Fibroblast of skin of left quadriceps (primary cell): ENCODE measurements at places on chromosomes 16 and 17.
A peak's percentile ranks its signal among the peaks of the same experiment; 100 is the strongest.

GRCh38 chr17:37824534-37825485 is 80.0 kb upstream of the HNF1B start:
- peak; percentile 76 for DNase-seq

DNA sequence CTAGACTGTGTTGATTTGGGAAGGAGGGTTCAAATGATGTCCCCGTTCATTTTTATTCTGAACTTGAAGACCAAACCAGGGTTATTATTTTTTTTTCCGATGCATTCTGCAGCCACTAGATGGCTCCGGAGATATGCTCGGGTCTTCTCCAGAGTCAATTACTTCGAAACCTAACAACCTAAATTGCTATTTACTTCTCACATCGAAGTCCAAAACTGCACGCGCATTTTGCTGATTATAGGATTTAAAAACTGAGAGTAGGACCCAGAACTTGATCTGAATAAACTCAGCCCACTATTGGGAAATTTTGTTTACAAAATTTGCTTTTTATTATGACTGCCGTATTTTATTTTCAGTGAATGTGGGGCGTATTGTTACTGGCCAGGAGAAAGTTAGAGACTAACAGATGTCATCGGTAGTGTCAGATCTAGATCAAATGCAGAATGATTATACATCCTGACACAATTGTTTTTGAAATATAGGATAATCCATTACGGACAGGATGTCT is 263.8 kb downstream of the HS3ST3A1 start:
- peak; percentile 69 for DNase-seq

DNA sequence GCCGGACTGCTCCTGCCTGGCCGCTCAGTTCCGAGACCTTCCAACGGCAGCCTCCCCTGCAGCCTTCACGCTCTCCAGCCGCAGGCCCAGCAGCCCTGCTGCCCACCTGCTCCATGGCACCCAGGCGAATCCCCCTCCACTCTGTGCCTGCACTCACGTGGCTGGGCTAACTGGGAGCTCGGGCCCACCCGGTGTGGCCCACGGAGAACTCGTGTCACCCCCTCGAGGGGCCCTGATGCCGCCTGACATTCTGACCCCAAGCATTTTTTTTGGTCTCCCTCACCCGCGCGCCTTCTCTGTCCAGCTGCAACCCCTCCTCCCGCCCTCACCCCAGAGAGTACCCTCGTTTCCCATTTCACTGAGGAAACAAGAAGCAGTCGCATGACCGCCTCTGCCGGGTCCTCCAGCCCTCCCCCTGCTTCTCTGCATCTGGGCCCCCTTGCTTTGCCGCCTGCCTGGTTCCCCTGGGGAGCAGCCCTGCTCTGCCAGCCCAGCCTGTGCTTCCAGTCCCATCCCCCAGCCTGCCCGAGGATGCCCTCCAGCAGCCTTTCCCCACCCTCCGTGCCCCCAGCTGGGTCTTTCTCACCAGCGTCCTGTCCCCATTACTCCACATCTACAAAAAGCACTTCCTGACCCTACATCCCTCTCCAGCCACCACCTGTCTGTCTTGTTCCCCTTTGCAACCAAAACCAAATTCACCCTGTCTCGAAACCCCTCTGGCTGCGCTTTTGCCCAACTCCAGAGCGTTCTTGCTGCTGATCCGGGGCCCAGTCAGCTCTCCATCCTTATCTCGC is 146.4 kb upstream of the CHMP6 start:
- no peak for DNase-seq

DNA sequence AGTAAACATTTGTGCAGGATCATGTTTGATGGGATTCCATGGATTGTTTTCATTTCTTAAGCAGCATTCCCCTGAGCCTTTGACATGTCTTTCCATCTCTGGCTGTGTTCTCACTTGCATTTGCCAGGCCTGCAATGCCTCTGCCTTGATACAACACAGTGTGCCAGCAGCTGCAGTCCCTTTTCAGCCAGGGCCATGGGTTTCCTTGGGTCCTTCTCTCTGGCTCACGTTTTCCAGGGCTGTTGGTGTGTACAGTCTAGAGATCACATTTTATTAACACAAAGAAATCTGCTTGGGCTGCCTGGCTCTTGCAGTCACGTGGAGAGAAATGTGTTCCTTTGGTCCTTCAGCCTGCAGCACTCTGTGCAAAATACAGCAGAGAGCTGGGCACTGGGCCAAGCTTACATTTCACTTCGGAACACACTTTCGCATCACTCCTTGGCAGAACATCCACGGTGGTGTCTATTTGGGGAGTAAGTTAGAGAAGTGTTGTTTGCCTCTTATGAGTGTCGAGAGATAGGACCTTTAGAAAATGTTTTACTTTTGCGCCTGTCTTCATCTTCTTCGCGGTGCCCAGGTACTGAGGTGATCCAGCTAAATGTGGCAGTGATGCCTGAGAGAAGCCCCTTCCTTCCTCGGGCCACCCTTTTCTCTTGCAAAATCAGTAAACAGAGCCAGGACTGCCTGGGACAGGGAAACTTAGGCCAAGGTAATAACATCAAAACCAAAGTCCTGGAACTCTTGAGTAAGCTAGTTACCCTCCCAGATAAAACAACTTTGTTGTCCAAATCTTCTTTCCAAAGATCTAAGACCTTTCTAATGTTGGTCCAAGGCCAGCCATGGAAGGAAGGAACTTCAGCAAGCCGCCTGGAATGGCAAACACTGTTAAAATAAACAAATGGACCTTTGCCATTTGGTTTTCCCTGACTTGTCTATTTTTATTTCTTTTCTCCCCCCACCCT is 20.9 kb downstream of the HLF start:
- DNase-seq = peak; percentile 28

- no peak for DNase-seq
Measured at GRCh38 chr17:64718058-64718457, 56.0 kb upstream of the SMURF2 start.

DNA sequence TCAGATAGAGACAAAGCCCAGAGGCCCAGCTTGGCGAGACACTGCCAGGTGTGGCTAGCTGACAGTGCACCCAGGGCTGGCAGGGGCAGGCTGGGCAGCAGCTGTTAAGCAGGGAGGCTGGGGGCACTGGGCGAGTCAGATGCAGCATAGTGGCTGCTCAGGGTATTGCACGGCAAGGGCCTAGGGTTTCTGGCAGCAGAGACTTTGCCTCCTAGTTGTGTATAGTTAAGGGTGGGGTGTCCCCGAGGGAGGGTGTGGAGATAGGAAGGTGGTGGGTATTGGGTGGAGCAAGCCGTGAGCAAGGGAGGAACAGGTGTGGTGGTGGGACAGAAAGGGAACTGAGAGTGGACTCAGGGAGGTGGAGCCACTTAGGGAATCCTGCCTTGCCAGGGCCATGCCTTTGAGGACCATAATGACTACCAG is 66.0 kb downstream of the SMPD3 start:
- no peak for DNase-seq

DNA sequence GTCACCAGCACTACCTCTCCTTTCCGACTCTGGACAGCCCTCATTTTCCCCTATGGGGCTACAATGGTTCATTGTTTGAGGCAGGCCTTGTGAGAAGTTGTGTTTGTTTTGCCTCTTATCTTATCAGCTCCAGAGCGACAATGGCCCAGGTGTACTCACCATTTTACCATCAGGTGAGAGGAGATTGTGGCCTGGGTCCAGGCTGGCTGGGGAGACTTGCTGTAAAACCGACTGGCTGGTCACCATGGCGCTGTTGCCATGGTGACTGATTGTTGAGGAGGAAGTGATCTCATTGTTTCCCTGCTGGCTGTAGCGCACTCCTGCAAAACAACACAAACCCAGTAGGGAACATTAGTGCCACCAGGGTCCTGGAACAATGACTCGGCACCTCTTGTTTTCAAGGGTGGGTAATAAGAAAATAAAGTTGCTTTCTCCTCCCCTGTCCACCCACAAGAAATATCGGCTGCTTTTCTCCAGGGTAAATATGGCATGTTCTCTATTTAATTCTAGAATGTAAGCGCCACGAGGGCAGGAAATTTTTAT is 34.4 kb downstream of the HNF1B start:
- no peak for DNase-seq

- no peak for DNase-seq
Measured at GRCh38 chr16:56203052-56203451, 11.8 kb downstream of the GNAO1 start.

DNA sequence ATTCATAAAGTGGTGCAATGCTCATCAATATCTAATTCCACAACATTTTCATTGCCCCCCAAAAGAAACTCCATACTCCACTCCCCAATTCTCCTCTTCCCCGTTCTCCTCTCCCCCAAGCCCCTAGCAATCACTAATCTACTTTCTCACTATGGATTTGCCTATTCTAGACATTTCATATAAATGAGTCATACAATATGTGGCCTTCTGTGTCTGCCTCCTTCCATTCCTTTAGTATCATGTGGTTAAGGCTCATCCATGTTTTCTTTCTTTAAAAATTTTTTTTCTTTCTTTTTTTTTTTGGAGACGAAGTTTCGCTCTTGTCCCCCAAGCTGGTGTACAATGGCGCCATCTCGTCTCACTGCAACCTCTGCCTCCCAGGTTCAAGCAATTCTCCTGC is 56.3 kb upstream of the HAS3 start:
- DNase-seq = peak; percentile 49

DNA sequence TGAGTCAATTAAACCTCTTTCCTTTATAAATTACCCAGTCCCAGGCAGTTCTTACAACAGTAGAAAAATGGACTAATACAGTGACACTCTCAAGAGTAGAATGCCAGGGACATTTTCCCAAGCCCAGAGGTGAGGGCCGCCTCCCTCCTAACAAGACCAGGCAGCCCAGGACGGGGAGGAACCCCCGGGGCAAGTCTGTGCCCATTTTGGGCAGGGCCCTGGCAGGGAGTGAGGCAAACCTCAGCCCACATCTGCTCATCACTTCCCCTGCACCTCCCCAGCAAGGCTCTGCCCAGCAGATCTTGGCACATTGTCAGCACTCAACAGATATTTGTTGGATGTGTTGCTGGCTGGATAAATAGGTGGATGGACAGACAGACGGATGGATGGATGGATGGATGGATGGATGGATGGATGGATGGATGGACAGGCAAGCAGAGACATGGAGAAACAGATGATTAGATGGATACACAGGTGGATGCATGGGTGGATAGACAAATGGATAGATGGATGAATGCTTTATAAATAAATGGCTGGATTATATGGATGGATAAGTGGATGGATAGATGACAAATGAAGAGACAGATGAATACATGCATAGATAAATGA is 271.3 kb downstream of the PARN start:
- no peak for DNase-seq

DNA sequence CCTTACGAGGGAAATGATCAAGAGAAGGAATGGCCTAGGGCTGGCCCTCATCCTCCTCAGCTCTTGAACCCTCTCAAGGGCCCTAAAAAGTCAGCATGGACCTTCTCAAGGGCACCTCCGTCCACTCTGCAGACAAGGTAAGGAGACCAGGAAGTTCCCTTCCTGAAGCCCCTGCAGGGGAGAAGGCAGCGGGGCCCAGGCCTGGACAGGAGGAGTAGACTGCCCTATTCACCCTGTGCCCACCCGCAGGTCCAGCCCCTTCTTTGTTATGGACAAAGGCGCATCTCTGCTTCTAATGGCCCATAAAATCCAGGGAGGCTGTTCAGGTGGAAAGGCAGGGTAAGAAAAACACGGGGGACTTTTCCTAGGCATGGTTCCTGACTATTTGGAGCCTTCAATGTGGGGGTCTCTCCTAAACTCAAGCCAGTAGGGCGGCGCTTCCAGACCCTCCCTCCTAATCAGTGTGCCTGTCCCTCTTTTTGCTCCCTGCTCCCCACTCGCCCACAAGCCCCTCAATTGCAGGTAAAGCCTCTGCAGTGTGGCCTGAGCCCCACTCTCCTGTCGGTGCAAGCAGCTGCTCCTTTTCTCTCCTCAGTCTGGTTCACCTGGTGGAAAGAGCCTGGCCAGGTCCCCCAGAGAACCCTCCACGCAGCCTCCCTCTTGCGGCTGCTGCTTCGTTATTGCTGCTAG is 28.2 kb downstream of the AXIN2 start:
- DNase-seq = no peak

- DNase-seq = peak; percentile 17
Measured at GRCh38 chr16:77332792-77333191, 102.0 kb downstream of the ADAMTS18 start.

GRCh38 chr17:2082003-2082781 is 27.3 kb downstream of the HIC1 start:
- no peak for DNase-seq

DNA sequence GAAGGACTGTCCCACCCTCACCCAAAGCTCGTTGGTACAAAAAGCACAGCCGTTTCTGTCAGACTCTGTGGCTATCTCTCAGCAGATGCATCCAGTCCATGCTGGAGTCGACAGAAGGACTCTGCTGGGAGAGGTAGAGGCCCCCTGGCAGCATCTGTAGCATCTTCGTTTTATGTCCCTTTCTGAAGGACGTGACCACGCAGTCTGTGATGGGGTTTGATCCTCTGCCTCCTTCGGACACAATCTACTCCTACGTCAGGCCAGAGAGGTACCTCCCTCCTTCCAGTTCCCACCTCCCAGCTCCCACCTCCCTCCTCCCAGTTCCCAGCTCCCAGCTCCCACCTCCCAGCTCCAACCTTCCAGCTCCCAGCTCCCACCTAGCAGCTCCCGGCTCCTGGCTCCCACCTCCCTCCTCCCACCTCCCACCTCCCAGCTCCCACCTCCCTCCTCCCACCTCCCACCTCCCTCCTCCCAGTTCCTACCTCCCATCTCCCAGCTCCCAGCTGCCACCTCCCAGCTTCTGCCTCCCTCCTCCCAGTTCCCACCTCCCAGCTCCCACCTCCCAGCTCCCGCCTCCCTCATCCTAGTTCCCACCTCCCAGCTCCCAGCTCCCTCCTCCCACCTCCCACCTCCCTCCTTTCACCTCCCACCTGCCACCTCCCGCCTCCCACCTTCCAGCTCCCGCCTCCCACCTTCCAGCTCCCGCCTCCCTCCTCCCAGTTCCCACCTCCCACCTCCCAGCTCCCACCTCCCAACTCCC is 11.4 kb upstream of the MC1R start:
- no peak for DNase-seq

GRCh38 chr17:78351449-78352006 is 8.3 kb downstream of the SOCS3 start:
- DNase-seq = peak; percentile 95

- DNase-seq = no peak
Measured at GRCh38 chr16:50696126-50696525, 2.7 kb downstream of the NOD2 start.

- peak; percentile 49 for DNase-seq
Measured at GRCh38 chr17:64133546-64134215, 3.7 kb upstream of the ERN1 start.

DNA sequence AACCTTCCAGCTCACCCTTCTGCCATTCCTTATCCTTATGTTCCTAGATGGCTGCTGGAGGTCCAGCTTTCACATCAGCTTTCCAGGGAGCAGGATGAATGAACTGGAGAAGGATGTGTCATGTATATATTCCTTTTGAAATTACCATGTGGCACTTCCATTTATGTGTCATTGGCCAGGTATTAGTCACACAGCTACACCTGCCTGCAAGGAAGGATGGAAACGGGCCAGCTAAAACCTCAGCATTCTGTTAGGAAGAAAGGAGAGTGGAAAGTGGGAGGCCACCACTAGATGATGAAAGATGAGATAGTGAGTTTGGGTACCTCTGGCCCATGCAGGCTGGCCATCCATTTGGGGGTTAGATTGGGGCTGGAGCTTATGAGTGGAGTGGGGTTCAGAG is 67.5 kb downstream of the KSR1 start:
- DNase-seq = no peak
